ENCODE measurements at places on chromosomes 6 and 20. TPM values are rescaled to one million over a fixed set of nuclear protein-coding genes. Genes with fewer than 3 reads are reported as not detected.

Gene SCUBE3
- total RNA-seq: not detected

- DNase-seq: no peak
These were observed 150.3 kb downstream of the PTPRK start for GRCh38 chr6:128370072-128370471.

DNA sequence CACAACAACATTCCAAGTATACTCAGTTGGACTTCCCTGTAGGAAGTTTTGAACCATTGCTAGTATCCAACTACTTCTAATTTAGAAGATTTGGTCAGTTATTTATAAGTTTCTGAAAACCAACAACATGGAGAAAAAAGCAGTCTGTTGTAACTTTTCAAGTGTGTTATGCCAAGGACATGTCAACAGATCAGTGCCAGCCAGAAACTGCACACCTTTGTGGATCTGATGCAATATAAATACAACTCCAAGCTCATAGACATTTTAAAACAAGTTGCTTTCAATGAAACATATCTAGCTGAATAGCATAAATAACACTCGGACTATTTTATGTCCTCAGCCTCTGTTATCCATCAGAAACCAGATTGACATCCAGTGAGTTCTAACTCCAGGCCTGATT, 58.3 kb upstream of the CARMIL1 start:
- DNase-seq: no peak

DNA sequence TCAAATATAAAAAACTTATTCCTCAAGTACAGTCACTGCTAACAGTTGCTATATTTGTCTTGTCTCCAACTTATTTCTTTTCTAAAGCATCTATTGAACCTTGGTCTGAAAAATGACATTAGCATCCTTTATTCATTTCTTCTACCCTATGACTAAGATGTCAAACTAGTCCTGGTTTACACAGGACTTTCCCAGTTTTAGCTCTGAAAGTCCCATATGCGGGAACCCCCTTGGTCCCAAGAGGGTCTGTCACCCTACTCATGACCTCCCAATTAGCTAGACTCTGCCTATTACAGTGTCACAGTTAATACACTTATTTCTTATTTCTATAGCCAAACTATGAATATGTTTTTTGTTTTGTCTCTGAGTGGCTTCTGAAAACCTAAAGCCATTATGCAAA, 37.1 kb downstream of the PLEKHG1 start:
- no peak for DNase-seq

DNA sequence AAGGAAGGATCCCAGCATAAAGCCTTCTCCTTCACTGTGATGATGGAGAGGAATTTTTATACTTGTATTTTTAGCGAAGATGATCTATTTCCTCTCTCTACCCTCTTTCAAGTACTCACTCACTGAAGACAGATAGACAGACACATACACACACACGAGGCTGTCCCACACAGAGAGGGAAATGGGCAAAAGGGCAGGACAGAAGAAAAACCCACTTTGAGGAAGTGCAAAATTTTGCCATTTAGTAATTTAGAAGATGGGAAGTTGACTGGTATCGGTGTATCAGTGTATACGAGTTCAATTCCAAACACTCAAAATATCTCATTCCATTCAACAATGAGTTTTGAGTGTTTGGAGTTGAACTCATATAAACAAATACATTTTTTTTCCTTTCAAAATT, 30.9 kb downstream of the HEBP2 start:
- DNase-seq: no peak

DNA sequence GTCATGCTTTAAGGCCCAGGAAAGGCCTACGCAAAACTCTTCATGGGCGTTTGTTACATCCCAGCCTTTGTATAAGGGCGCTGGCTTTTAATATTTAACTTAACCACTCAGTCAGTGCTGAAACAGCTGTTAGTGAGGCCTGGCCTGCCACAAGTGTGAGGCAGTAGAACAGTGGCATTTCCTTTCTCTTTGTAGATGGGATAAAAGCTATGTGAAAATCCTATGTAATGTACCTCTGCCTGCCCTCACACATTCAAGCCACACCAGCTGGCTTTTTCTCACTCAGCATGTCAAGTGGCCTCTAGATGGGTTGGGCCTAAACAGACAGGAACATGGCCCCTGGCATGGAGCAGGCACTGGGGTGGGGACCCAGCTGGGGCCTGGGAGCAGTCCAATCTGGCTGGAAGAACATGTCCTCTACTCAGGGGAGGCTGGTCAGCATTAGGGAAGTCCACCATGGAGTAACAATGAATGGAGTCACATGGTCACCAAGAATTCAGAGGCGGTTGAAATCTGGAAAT, 20.7 kb downstream of the CGA start:
- DNase-seq: no peak

- DNase-seq: peak; percentile 9
These were observed 45.0 kb upstream of the TRIM26 start for GRCh38 chr6:30258204-30258603.

DNA sequence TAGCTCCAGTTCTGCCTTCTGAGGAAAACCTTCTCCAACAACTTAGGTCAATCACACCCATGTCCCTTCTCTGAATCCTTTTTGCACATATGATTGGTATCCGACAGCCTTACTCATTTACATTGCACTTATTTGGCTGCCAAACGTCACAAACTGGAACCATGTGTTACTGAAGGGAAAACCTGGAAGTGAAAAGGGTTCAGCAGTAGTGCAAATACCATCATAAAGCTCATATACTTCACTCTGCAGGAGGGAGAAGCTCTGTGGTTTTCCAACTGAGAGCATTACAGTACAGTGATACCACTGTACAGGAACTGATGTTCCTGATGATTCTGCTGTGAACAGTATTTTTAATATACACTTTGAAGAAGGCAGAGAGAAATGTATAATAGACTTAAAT, 87.8 kb downstream of the SLC16A10 start:
- no peak for DNase-seq

- no peak for DNase-seq
These were observed 5.1 kb downstream of the CCR6 start for GRCh38 chr6:167127785-167128531.

Gene TBX18
- not detected for total RNA-seq

Gene BTNL2
- not detected for total RNA-seq
